ENCODE measurements at places on chromosomes 3 and 15.

DNA sequence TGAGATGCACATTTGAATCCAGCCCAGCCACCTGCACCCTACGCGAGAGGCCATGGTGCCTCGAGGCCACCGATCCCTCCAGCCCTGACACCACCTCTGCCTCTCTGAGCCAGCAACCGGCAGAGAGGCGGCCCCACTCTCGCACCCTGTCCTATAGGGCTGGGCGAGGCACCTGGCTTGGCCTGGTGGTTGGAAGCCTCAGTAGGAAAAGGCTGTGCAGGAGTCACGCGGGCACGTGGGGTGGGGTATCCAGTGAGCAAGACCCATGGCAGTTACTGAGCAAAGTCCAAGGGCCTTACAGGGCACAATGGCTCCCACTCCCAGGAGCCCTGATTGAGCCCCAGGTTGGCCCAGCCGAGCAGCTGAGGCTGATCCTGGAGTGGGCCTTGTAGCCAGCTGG lies 12.4 kb upstream of the DUSP7 start:
- DNase-seq: no peak

DNA sequence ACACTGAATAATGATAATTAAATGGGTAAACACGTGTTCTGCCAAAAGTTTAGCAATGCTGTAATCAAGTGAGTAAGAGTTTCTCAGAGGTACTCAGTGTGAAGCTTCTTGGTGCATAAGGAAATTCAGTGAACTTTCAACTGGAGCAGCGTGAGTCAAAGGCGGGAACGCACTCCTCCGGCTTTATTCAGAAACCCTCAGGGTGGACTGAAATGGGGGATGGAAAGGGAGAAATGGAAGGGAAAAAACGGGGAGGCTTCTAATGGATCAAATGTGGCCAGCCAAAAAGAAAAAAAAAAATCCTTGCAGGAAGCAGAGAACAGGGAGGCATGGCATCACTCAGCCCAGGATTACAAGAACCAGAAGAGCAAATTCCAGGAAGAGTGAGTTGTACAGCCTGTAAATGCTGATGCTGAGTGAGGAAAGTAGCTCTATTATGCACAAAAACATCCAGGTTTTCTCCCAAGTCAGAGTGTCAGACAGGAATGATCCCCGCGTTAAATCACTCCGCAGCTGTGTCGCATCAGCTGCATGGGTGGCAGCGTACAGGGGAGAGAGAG lies 85.3 kb downstream of the ASB7 start:
- peak; percentile 44 for DNase-seq

DNA sequence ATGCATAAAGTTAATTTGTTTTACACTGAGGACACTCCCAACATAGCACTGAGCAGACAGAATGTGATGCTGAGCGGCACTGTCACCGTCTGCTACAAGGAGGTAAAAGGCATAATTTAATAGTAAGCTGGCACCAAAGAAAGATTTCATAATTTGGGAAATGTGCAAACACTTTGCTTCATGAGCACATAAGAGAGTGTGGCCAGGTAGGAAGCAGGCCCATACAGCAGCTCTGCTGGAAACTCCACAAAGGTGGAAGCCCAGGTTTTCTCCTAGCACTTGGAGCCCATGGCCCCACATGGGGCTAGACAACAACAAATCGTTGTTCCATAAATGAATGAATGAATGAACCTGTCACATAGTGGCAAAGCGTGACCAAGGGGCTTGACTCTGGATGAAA lies 68.5 kb upstream of the CACNA2D3 start:
- no peak for DNase-seq

DNA sequence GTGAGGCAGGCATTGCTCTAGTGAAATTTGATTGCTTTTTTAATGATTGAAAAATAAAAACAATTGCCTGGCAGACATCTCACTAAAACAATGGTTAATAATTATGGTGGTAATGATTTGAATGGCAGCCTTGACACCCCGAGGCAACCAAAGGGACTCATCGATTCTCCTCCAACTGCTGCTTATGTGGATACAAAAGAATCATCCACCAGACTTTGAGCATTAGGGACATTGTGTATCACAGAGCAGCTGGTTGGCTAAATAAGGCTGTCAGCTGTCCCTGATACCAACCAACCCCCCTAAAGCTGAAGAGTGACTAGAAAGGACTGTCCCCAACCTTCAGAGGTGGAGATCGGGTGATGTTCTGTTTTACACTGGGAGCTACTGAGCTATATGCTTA lies 1.7 kb upstream of the CD47 start:
- no peak for DNase-seq

- no peak for DNase-seq
These were observed 102.5 kb downstream of the RPLP1 start for GRCh38 chr15:69555080-69555479.

DNA sequence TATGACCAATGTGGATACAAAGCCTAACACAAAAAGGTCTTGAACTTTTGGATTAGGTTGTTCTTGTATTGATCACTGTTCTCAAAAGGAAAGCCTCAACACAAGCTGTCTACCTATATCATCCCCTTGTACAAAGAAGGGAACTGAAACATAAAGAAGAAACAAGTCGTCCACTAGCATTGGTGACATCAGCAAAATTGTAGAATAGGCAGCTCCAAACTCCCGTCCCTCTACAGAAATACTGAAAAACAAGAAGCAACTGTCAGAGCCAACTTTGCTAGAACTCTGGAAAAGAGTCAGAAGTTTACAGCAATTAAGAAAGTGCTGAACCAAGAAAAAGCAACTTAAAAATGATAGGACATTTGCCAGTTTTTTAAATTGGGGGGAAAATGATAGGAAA lies 7.5 kb upstream of the NR1I2 start:
- DNase-seq: no peak

DNA sequence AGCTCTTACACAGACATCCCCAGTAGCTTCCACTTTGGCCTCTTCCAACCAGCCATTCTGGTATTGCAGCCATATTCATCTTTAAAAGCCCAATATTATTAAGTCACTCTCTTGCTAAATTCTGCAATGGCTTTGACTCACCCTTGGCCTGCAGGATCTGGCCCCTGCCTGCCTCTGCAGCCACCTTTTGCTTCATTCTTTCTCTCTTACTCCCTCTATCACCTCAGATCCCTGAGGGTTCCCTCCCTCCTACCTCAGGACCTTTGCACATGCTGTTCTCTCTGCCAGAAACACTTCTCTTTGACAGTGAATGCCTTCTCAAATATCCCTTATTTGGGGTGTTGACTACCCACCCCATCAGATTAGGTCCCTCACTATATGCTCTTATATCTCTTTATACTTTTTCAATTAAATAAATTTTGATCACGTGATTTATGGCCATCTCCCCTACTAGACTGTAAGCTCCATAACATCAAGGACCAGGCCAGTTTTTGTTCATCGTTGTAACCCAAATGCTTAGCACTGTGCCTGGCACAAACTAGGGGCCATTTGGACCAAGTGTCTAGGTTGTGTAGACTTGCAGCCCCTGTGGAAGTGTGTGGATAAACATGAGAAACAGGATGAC lies 32.3 kb upstream of the UBE2Q2 start:
- DNase-seq: no peak

DNA sequence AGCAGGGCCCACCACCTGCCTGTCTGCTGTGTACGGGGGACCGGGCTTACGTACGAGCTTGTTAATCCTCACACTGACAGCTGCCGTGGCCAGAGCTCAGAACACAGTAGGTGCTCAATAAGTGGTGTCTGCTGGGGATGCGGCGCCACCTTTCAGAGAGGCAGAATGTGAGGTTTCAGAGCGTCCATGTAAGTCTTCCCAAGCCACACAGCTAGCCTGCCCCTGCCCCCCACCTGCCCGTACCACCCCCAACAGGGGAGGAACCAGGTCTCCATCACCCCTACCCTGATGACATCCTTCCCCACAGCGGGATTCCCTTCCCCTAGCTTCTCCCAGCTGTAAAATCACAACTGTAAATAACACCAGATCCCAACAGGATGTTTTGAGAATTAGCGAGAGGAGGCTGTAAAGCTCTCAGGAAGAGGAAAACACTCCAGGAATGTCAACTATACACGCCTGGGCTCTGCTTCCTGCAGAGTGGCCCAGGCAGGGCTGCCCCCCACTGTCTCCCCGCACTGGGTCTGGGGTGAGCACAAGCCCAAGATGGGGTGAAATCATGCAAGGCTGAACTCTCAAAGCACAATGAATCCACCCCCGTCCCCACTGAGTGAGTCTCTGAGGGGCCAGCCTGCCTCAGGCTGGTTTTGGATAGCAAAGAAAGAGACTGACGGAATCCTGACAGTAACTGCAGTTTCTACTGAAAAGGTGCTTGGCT lies 250.1 kb upstream of the LYSMD4 start:
- DNase-seq: no peak
